Adrenal gland (tissue), 19 donors: ENCODE measurements at places on chromosomes 12 and 14. TPM values are rescaled to one million over a fixed set of nuclear protein-coding genes. Genes with fewer than 3 reads are reported as not detected.

- DNase-seq: peak; percentile 83
These were observed at the start of gene BHLHE41 for GRCh38 chr12:26124446-26125399. BHLHE41 (minus strand) TSS chr12:26125037; CDS start chr12:26124779, 258 bp downstream.

DNA sequence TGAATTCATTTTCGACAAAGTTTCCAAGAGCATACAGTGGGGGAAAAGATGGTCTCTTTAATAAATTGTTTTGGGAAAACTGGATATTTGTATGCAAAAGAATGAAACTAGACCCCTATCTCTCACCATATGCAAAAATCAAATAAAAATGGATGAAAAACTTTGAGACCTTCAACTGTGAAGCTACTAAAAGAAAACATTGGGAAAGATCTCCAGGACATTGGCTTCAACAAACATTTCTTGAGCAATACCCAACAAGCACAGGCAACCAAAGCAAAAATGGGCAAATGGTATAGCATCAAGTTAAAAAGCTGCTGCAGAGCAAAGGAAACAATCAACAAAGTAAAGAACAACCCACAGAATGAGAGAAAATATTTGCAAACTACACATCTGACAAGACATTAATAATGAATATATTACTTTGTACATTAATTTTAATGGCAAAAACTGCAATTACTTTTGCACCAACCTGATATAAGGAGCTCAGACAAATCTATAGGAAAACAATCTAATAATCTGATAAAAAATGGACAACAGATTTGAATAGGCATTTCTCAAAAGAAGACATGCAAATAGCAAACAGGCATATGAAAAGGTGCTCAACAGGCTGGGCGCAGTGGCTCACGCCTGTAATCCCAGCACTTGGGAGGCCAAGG lies 50.7 kb downstream of the NUBPL start:
- DNase-seq: no peak

GRCh38 chr12:67043771-67044170 lies 225.4 kb upstream of the CAND1 start:
- DNase-seq: no peak

GRCh38 chr12:19031032-19031431 lies 98.5 kb upstream of the PLEKHA5 start:
- DNase-seq: no peak

DNA sequence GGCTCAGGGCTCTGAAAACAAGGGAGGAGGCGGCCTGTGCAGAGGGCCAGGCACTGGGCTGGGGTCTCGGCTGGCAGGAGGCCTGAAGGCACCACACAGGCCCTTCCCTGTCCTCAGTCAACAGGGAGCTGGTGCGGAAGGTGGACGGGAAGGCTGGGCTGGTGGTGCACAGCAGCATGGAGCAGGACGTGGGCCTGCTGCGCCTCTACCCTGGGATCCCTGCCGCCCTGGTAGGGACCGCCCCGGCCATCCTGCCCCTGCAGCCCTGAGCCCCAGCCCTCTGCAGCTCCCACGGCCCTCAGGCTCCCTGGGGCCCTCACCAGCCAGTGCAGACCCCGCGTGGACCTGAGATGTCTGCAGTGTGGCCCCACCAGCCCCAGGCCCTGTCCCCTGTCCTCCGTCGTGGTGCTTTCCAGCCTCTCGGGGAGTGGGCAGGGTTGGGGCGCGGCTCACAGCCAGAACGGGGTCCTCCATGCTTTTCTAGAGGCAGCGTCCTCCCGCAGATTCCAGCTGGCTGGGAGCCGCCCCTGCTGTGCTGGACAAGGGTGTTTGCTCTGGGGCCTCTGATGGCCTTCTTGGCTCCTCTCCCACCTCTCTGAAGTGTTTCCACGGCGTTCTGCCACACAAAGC lies 18.1 kb downstream of the ASPG start:
- no peak for DNase-seq

- no peak for DNase-seq
These were observed 40.1 kb upstream of the AMN start for GRCh38 chr14:102882226-102882906.

GRCh38 chr14:40072175-40072574 lies 639.9 kb upstream of the FBXO33 start:
- no peak for DNase-seq

- DNase-seq: no peak
These were observed 43.4 kb upstream of the CFAP54 start for GRCh38 chr12:96445691-96446583.

DNA sequence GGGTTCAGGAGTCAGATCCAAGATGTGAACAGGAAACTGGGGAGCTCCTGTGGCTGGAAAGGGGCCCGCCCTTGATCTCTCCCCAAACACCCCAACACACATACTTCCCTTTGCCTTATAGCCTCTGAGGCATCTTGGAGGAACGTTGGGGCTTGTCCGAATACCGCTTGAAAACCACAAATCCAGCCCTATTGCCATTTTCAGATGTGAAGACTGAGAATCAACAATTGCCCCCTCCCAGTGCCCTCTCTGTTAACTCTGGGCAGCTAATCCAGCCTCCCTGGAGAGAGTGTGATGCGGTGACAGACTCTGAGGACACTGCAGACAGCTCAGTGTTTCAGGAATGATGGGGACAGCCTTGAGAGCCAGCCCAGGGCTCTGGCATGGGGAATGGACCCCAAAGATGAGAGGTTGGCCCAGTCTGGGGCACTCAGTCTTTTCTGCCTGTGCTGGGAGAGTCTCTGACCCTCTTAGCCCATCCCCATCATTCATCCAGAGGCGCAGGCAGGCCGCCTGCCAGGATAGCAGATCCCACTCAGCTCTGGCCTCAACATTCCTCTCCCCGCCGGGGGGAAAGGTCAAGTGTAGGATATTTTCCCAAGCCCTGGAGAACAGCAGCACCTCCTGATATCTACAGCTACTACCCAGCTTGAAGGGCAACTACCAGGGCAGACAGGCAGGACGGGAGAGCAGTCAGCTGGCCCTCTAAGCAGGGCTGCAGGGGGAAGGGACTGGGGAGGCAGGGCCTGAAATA lies 24.6 kb upstream of the LTBP2 start:
- no peak for DNase-seq

DNA sequence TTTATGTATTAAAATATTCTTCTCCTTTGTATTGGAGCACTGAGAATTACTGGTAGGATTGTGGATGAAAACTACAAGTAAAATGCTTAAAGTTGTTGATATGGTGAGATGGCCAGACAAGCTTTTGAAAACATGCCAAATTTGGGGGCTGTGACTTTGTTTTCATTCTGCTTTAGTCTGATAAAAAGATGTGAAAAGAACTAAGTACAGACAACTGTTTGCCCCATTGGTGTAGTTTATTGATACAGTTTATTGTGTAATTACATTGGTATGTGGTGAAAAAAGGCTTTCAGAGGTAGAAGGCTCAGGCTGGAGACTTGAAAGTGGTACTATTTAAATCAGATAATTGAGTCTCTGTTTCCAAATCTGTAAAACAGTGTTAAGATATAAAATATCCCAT lies 746.8 kb downstream of the DIO2 start:
- no peak for DNase-seq

DNA sequence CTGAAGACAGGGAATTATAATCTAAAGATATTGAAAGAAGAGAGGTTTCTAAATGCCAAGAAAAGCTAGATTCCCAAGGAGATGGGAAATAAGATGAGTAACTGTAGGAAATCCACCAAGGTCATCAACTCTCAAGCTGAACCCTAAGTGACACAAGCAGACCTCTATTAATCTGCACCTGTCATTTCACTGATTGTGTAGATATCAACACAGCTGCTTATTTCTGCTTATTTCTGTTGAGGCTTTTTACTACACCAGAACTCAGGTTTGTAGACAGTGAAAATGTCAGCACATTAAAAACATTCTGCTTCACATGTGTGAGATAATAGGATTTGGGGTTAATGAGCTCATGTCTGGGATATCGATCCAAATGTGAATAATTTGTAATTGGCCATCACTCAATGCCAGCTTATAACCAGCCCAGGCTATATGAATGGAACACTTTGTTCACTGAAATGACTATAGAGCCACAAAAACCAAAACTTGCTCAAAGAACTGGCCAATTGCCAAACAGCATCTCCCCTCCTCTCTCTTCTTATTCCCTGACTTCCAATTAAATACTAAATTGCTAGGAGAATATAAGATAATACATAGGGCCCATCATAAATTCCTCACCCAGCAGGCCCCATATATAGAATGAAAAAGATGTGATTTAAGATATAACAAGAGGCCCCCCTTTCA lies 188.7 kb upstream of the ARID2 start:
- DNase-seq: no peak

The TSPAN19 gene
- polyA plus RNA-seq: 0.40 TPM

The KRT75 gene
- polyA plus RNA-seq: not detected

The DPPA3 gene
- polyA plus RNA-seq: not detected
